Brain pericyte (primary cell): ENCODE measurements at places on chromosomes 7 and 10.

GRCh38 chr7:73852500-73852899, 8.5 kb upstream of the TMEM270 start:
- no peak for DNase-seq

DNA sequence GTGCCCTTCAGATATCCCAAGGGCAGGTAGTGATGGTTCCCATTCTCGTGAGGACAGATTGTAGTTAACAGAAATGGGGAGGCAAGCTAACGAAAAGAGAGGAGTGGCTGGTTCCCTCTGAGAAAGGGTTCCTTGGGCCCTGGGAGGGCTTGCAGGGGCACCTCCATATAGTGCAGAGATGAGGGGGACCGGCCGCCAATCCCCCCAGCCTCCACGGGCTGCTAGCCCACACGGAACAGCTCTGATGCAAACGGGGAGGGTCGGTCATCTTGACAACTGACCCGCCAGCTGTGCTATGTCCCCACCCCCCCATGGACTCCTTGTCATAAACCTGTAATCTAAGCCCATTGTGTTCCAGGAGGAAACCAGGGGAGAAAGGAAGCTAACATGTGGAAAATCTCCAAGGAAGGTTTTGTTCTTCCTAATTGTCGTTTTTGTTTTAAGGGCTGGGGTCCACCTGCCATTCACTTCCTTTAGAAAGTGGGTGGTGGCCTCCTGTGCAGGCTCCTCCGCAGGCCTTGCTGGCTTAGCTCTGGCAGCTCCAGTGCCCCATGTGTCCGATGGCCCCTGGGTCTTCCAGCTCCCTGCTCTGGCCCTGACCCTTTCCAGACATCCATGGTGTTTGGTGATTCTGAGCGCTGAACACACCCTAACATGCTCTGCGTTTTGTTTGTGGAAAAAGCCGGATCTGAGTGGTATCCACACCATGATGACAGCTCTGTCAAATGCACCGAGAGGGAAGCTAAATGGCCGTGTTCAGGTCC, 15.9 kb downstream of the ADCY1 start:
- DNase-seq, result no peak

DNA sequence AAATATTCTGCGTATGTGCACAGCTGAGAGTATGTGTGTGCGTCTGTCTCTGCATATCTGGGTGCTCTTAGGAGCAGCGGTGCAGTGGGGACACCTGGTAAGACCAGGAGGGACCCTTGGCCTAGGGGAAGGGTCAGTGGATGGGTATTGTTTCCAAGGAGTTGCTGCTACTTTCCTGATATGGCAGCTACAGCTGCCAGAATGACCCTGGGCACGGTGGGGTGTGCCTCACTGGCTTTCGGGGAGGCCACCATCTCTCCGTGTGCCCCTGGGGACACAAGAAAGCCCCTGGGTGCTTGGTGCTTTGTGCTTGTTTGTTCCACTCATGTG, 8.6 kb downstream of the PFKFB3 start:
- no peak for DNase-seq

DNA sequence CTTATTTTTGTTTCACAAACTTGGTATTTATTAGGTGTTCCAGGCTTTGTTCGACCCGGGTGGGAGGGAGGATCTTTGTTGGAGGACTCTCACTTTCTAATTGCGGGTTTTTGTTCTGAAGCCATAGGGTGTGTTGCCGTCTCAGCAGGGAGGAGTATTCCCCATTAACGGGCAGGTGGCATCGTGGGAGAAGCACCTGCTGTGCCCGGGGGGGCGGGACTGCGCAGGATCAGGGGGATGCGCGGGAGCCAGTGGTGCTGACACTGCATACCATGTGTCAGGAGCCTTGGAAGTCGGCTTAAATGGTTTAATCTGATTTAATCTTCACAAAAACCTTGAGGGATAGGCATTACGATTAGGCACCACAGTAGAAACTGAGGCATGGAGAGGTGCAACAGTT, 113.0 kb downstream of the MGMT start:
- no peak for DNase-seq

DNA sequence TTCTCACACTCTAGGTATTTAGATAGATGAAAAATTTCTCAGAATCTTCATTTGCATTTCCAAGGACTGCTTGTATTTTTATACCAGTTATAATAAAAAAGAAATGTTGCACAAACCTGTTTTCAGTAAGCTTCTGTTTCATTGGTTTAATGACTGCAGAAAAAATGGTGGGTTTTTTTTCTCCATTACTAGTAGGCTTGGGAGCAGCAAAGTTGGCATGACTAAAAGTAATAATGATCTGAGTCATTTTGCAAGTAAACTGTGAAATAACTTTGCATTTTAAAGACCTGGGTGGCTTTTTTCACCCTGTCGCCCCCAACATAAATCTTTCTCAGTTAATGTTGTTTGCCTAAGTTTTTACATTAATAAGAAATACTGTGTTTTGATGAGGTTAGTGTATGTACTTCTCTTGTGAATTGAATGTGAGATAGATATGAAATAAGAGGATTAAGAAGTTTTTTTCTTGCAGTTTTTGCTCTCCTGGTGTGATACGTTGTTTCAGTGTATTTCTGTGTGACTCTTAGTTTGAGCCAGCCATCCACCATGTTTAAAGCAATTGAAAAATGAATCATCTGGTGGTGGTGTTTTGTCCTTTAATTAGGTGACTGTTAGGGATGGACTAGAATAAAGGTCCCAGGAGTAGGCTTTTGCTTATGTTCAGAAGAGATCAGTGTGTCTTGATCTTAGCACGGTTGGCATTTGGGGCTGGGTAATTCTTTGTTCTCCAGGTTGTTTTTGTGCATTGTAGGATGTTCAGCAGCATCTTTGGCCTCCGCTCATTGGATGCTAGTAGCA, 1.8 kb downstream of the GNAI1 start:
- no peak for DNase-seq

- DNase-seq, result peak; percentile 71
Measured at GRCh38 chr7:140506788-140507464, 27.6 kb upstream of the MKRN1 start.

GRCh38 chr10:20502903-20503585, 394.1 kb downstream of the NEBL start:
- DNase-seq, result no peak

DNA sequence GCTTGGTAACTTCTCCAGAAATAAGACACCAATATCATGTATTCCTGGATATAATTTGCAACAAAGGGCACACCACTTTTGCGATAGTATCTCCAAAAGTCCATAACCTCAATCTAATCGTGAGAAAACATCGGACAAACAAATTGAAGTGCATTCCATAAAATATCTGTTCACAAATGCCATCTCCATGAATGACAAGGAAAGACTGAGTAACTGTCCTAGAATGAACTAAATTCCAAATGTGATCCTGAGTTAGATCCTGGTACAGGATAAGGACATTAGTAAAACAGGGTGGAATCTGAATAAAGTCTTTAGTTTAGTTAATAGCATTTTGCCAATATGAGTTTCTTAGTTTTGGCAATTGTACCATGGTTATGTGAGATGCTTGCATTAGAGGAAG, 384.2 kb downstream of the SUGCT start:
- no peak for DNase-seq

GRCh38 chr7:115582956-115583355, 447.6 kb downstream of the TFEC start:
- DNase-seq, result no peak

DNA sequence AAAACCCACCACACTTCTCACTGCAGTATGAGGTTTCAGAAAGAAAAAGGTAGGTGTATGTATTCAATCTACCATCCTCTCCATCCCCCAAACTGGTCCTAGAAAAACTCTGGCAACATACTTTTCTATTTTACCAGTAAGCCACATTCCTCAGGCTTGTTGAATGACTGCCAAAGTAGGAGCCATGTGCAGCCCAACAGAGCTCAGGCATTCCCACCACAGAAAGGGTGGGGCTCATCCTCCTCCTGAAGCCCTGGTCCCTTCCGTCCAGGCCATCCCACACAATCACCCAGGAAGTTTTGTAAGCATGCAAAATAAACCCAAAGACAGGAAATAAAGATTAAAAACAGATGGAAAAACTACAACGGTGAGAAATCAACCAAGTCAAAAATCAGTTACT, 57.2 kb downstream of the MAD1L1 start:
- peak; percentile 76 for DNase-seq
